ENCODE measurements at places on chromosomes 11 and 22.
A peak's percentile ranks its signal among the peaks of the same experiment; 100 is the strongest.

GRCh38 chr11:45278714-45279113, 7.4 kb downstream of the SYT13 start:
- DNase-seq: no peak

GRCh38 chr11:96424693-96425092, 34.9 kb downstream of the JRKL start:
- DNase-seq: no peak

DNA sequence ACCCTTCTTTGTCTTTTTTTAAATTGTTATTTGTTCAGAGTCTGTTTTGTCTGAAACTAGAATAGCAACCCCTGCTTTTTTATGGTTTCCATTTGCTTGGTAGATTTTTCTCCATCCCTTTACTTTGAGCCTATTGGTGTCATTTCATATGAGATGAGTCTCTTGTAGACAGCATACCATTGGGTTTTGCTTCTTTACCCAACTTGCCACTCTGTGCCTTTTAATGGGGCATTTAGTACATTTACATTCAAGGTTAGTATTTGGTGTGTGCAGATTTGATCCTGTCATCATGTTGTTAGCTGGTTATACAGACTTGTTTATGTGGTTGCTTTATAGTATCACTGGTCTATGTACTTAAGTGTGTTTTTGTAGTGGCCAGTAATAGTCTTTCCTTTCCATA, 28.0 kb downstream of the CCDC15 start:
- no peak for DNase-seq

DNA sequence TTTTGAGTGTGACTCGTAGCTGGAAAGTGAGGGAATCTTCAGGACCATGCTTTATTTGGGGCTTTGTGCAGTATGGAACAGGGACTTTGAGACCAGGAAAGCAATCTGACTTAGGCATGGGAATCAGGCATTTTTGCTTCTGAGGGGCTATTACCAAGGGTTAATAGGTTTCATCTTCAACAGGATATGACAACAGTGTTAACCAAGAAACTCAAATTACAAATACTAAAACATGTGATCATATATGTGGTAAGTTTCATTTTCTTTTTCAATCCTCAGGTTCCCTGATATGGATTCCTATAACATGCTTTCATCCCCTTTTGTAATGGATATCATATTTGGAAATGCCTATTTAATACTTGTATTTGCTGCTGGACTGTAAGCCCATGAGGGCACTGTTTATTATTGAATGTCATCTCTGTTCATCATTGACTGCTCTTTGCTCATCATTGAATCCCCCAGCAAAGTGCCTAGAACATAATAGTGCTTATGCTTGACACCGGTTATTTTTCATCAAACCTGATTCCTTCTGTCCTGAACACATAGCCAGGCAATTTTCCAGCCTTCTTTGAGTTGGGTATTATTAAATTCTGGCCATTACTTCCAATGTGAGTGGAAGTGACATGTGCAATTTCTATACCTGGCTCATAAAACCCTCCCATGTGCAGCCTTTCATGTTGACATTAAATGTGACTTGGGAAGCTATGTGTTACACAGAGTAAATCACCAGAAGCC, 11.0 kb downstream of the OR51E1 start:
- no peak for DNase-seq

- DNase-seq: no peak
These were observed 37.9 kb downstream of the B3GAT1 start for GRCh38 chr11:134374171-134374570.

- no peak for DNase-seq
These were observed 4.7 kb downstream of the ANO1 start for GRCh38 chr11:70082829-70083228.

DNA sequence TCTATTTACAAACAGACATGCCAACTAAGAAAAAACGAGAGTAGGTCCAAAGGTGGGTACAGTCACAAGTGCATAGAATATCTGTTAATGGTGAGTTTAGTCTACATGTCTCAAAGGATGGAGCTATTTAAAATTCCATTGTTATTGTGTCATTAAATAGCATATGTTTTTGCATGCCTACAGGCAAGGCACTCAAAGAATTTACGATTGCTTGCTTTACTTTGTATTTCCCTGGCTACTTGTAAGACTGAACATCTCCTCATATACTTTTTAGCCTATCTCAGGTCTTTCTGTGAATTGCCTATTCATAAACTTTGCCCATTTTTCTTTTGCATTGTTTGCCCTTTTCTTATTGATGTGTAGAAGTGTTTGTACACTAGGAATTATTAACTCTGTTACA, 39.7 kb downstream of the DEUP1 start:
- no peak for DNase-seq

DNA sequence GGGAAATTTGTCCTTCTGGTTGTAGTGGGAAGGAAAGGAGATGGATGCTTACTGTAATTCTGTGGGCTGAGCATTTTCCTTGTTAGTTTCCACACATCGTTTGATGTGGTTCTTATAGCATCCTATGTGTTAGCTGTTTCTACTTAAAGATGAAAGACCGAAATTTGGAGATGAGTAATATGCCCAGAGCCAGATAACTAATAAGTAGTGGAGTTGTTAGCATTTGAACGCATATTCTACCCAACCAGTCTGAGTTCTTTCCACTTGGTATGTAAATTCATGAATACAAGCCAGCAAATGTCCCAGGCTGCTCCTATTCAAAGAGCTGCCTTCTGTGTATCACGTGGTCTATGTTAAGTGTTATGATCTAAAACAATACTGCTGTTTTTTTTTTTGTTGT, 14.6 kb downstream of the SPECC1L start:
- DNase-seq: no peak

DNA sequence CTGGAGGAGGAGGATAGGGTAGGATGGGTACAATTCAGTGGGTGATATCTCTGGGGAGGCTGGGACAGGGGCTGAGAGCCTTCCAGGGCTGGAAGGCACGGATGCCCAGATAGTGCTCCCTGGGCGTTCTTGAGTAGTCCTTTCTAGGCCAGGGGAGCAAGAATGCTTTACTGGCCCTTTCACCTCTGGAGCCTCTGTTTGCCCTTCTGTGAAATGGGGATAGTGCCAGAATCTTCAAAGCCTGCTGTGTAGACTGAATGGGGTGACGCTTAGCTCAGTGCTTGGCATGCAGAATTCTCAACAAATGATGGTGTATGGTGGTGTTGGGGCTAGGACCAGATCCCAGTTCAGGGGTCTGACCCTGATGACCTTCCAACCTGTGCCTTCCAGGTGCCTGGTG, 7.7 kb downstream of the MTFP1 start:
- DNase-seq: no peak

- DNase-seq: no peak
These were observed 143.5 kb downstream of the MIAT start for GRCh38 chr22:26800858-26801257.

- DNase-seq: no peak
These were observed 96.6 kb downstream of the TP53I11 start for GRCh38 chr11:44854086-44854485.

- DNase-seq: no peak
These were observed 100.8 kb upstream of the B3GAT1 start for GRCh38 chr11:134512571-134513538.

- no peak for DNase-seq
These were observed 121.0 kb downstream of the GRIK4 start for GRCh38 chr11:120632579-120632978.

DNA sequence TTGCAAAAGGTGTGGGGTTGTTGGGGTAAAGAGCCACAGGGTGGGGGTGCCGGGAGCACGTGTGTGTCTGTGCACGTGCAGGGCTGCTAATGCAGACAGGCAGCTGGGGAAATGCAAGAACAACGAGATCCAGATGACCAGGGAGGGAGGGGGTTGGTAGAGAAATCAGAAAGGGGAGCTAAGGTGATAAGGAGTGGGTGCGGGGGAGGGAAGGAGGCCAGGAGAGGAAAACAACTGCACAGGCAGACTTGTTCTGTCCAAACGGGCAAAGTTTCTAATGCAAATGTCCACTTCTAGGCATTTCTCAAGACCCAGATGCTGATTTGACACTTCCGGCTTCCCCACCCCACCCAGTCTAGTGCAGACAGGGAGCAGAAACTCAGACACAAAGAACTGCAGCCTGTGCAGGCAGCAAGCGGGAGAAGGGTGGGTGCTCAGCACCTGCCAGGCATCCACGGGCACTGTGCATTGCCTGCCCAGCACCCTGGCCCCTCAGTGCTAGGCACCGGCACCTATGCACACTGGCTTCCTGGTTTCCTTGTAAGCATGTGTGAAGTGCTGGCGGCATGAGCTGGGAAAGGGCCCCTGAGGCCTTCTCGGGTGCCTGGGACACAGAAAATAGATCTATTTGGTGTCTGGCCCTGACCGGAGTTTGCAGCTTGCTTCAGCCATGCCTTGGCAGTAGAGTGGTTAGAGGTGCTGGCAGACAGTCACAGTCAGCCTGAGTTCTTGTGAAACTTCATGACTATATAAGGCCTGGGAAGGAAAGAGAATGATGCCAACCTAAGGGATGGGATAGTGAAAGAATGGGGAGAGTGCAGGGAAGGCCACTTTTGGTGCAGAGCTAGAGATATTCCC, 220.1 kb upstream of the SORL1-AS1 start:
- DNase-seq: no peak

DNA sequence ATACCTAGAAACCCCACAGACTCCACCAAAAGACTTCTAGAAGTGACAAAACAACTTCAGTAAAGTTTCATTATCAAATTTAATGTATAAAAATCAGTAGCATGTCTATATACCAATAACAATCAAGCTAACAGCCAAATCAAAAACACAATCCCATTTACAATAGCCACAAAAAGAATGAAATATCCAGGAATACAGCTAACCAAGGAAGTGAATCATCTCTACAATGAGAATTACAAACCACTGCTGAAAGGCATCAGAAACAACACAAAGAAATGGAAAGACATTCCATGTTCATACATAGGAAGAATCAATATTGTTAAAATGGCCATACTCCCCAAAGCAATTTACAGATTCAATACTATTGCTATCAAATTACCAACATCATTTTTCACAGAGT, 46.0 kb downstream of the PRCP start:
- DNase-seq: no peak

GRCh38 chr11:70454197-70454767, 56.0 kb downstream of the CTTN start:
- no peak for DNase-seq

GRCh38 chr11:119728211-119728626, 781 bp downstream of the NECTIN1 start:
- DNase-seq: no peak

DNA sequence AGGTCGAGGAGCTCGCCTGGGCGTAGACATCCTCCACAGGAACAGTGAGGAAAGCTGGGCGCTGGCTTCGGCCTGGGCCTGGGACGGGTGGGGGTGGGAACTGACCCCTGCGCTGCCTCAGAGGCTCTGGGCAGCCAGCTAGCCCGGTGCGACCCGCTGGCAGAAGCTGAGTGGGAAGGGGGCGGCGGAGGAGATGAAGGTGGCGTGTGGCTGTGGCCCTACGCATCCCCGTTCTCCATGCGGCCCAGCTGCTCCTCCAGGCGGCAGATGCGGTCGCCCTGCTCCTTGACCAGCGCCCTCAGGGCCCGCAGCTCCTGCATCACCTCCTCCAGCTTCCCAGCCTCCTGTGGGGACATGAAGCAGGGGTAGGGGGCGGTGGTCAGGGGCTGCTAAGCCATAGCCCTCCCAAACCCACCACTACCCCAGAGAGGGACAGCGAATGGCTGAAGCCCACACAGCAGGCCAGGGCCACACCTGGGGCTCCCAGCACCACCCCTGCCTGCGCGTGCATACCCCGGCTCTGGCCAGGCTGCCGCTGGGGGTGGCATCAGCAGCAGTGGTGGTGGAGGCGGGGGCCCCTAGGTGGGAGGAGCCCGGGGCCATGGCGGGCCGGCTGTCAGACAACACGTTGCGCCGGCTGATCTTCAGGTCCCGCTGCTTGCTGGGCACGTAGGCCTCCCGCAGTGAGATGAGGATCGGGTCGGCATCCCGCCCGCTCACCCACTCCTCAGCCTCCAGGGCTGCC, 848 bp upstream of the PTPRCAP start:
- peak; percentile 76 for DNase-seq

- no peak for DNase-seq
These were observed 34.2 kb downstream of the CCDC81 start for GRCh38 chr11:86408845-86409244.

DNA sequence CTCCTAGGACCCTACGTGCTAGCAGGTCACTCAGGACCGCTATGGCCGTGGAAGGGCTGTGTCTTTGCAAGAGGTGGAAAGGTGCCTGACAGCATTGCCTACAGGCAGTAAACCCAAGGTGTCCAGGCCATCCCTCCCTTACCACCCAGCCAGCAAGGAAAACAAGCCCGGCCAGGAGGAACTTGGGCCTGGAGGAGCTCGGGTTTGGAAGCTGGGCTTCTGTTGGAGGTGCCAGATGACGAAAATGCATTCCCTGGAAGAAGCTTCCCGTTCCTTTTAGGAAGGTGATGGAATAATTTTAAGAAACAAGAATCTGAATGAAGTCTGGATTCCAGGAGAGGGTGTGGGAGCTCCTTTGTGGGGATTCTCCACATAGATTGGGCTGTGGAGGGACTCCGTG, 23.6 kb downstream of the FBLN1 start:
- no peak for DNase-seq

DNA sequence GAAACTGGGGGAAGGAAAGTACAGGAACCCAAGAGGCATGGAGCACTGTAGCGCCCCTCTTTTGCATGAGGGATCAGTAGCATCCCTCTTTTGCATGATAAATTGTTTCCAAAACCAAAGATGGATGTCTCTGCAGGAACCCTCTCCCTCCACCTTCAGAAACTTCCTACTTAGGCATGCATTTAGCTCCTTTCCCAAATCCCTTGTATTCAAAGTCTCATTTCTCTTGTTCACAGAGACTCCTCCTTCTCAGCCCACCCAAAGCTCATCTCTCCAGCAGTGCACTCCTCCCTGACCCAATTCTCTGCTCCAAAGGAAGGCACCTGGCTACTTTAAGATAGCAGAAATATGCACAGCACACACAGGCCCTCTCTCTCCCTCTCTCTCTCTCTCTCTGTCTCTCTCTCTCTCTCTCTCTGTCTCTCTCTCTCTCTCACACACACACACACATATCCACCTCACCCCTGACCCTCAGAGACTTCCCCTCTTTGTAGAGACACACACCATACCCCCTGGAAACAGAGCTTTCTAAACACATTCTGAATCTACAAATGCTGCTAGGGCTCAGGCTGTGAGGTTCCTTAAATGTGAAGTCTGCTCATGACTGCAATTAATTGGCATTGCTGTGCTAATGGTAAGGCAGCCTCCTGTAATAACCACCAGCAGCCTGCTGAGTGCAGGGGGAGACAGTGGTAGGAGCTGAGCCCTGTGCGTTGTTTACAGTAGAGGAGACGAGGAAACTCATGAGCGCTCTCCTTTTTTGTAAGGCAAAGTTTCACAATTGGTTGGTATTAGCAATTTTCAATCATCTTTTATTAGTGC, 519.6 kb downstream of the NTM start:
- DNase-seq: no peak

- DNase-seq: no peak
These were observed 256.3 kb downstream of the BRD1 start for GRCh38 chr22:49571326-49571725.

GRCh38 chr22:41935509-41935908, 8.9 kb upstream of the TNFRSF13C start:
- no peak for DNase-seq
